ENCODE measurements at places on chromosomes 11 and 22.

GRCh38 chr11:126035718-126036117 lies 26.9 kb downstream of the CDON start:
- no peak for DNase-seq

- no peak for DNase-seq
These were observed 141.6 kb downstream of the APIP start for GRCh38 chr11:34774604-34775003.

GRCh38 chr11:90284171-90284570 lies 61.3 kb upstream of the CHORDC1 start:
- DNase-seq: no peak

GRCh38 chr22:45470871-45471270 lies 31.8 kb upstream of the FBLN1 start:
- no peak for DNase-seq

DNA sequence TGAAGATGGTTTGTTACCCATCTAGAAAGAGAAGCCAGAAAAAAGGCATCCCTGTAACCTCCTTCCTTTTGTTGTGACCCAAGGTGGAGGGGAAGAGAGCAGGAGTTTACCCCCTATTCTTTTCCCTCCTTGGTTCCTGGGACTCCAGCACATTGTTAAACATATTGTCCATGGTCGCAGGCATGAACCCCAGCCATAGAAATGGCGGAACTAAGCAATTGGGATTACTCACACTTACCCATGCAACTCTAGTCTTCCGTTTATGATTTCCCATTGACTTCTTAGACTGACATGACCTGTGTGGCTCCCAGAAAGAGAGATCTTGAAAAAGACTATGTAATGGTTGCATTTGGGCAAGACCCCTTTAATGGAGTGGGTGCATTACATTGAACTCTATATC lies 45.4 kb downstream of the OR4C46 start:
- DNase-seq: no peak

- no peak for DNase-seq
These were observed 261.7 kb downstream of the BUD13 start for GRCh38 chr11:116510886-116511650.

DNA sequence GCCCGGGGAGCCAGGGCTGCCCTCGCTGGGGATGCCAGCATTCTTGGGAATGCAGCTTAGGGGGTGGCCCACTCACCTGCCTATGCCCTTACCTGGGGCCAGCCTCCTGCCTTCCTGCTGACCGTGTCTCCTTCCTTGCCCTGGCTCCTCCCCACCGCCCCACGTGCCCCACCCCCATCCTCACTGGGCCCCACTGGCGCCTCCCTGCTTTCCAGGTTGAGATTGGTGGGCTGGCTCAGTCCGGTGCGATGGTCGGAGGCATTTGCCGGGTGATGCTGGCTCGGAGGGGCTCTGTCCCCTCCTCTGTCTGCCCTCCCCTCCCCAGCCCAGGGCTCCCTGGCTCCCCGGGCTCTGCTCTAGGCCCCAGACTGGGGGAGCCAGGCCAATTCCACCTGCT lies 34.1 kb upstream of the GRAMD4 start:
- no peak for DNase-seq

DNA sequence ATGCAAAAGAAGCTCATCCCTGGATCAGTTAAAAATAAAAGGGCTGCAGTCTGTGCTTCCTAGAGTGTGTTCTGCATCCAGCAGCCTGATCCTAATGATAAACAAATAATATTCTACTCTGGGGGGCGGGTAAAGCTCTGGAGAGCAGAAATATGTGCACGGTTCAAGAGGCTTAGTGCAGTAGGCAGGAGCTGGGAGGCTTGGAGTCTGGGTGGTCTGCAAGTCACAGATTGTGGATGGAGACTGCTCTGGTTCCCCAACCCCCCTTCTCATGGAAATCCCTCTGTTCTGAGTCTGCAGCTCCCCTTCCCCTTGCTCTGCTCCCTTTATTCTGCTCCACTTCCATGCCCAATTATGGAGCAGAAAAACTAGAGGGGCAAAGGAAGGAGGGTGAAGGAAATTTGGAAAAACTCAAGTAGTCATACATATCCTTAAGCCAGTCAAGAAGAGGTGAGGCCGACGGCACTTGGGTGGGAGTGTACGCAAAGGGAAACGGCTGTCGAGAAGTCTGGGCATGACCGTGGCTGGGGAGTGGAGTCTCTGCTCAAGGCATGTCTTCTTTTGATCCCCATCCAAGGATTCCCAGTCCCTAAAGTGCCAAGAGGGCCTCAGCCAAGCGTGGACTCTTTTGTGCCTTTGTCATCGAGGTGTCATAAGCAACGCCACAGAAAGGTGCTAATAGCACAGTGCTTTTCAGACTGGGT lies 16.3 kb upstream of the CLMP start:
- no peak for DNase-seq

DNA sequence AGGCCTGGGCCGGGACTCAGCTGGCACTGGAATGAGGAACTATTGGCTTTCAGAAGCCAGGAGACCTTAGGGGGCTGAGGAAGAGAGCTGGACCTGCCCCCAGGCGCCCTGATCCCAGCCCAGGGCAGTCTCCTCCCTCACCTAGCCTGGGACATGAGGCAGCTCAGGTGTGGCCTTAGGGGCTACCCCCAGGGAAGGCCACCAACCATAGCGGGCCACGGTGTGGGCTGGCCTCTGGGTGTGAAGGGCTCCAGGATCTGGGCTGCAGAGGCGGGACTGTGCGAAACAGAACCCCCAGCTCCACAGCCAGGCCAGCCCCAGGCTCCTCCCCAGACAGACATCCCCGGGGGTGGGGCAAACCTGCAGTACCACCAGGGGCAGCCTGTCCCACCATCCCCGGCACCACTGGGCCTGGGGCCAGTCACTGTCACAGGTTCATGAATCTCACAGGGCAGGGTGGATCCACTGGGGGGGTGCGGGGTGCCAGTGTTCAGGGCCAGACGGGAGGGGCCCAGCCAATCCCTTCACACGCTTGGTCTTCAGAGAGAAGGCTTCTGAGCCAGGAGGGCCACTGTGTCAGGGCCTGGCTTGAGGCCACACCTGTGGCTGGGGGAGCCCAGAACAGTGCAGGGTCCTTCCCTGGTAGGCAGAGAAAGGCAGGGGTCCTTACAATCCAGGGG lies 3.5 kb downstream of the PLXNB2 start:
- DNase-seq: no peak

DNA sequence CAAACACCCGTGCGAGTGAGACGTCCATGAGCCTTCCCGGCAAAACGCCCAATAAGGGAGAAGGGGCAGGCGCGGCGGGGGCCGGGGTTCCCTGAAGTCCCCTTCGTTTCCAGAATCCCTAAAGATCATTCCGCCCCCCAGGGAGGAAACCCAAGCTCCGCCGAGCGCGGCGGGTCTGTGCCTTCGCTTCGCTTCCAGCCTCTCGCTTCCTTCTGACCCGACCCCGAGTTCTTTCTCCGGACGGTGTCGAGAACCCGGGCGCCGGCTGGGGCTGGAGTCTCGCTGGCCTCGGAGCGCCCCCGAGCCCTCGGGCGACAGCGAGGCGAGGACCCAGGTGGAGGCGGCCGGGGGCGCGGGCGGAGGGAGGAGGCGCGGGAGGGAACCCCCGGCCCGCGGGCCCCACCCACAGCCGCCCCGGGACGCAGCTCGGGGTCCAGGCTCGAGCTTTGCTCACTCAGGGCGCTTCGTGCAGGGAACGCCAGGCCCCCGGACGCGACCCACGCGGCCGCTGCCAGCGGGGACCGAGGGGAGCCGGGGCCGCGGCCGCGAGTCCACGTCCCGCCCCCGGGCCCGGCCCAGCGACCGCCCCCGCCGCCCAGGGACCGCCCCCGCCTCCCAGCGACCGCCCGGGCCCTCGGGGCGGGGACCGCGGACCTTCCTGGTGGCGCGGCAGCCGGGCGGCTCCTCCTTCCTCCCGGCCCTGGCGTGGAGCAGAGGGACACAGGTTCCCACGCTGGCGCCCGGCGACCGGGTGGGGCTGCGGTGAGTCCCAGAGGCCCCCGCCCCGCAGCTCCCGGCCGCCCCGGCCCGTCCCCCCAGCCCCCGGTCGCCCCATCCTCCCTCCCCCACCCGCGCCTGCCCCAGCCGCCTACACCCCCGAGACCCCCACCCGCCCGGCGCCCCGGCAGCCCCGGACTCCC lies at the start of gene PGGHG:
Gene PGGHG, plus strand, starts transcription at position 649 of the 920 bp plus-strand sequence. CDS start 691 bp downstream, outside the sequence.
- no peak for DNase-seq

DNA sequence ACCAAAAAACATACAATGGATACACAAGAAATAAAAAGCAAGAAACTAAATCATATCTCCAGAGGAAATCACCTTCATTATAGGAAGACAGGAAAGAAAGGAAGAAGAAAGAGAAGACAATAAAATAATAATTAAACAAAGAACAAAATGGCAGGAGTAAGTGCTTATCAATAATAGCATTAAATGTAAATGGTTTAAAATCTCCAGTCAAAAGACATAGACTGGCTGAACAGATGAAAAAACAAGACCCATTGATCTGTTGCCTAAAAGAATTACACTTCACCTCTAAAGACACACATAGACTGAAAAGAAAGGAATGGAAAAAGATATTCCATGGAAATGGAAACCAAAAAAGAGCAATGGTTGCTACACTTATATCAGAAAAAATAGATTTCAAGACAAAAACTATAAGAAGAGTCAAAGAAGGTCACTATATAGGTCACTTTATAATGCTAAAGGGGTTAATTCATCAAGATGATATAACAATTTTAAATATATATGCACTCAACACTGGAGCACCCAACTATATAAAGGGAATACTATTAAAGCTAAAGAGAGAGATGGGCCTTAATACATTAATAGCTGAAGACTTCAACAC lies 118.4 kb upstream of the SESN3 start:
- no peak for DNase-seq

DNA sequence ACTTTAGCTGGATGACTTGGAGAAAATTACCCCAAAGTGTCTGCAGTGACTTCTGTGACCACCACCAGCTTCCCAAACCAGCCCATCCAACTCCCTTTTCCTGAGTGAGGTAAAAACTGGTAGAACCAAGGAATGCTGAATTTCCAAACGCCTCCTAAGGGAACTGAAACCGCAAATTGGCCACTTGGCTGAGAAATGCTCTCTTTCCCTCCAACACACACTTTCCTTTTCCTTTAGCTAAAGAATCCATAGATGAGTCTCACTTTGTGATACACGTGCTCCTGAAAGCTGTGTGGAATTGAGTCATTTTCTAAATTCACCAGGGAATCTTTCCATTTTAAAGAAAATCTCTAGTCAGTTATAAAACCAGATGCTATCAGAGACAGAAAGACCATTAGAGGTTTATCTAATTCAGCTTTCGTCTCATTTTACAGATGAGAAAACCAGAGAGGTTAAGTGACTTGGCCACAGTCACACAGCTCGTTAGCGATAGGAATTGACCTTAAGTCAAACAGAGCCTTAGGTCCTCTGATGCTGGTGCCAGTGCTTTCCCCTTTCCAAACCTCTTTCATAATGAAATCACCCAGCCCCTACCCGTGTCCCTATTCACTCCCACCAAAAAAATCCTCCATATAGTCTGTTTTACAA lies 137.2 kb downstream of the COMMD9 start:
- DNase-seq: no peak

DNA sequence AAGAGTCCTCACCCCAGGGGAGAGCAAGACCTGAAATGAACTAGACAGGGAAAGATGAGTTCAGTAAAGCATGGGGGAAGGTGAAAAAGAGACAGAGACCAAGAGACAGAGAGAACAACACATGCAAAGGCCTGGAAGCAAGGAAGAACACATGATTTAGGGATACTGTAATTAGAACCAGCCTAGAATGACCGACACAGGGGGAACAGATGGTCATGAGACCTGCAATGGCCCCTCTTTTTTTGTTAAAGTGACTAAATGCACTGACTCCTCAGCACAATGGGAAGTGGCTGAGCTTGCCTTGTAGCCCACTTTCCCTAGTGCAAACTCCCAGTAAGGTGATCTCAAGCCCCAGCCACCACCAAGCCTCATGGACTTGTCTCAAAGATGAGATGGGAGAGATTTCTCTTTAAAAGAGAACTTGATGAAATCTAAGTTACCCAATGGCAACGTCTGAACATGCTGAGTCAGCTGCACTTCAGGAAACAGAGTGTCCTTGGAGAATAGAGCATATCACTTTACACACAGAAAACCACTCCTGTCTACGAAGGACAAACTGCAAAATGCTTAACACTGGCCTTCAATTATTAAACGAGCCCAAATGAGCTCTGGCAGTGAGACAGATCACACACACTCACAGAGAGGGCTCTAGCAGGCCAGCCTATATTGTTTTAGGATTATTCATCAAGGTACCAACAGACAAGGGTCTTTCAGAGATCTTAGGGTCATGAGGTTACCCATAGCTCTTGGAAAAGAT lies 91.0 kb downstream of the SERGEF start:
- no peak for DNase-seq

GRCh38 chr11:128581561-128582272 lies 5.6 kb downstream of the ETS1 start:
- no peak for DNase-seq

- DNase-seq: no peak
These were observed 727.6 kb downstream of the METTL15 start for GRCh38 chr11:28835790-28836189.

- no peak for DNase-seq
These were observed 44.5 kb upstream of the TEAD1 start for GRCh38 chr11:12629601-12630313.

DNA sequence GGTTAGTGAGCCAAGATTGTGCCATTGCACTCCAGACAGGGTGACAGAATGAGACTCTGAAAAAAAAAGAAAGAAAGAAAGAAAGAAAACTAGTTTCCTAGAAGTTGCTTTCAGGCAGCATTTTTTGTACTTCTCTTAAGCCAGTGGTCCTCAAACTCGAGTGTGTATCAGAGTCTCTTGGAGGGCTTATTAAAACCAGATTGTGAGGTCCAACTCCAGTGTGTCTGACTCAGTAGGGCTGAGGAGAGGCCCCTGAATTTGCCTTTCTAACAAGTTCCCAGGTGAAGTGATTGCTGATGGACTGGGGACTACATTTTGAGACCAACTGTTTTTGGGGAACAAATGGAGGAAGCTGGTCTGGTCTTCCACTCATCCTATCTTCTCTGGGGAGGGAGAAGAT lies 57.5 kb upstream of the VSTM5 start:
- DNase-seq: no peak

DNA sequence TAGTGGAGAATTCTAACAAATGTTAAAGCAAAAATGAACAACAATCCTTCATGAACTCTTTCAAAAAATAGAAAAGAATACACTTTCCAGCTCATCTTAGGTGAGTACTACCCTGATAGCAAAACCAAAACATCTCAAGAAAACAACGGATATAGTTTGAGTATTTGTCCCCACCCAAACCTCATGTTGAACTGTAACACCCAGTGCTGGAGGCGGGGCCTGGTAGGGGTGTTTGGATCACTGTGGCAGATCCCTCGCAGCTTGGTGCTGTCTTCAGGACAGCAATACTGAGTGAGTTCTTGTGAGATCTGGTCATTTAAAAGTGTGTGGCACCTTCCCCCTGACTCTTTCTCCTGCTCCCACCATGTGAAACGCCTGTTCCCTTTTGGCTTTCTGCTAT lies 27.0 kb downstream of the NCAPD3 start:
- no peak for DNase-seq

Measured in stimulated activated CD4-positive, alpha-beta T cell treated with anti-CD3 and anti-CD28 coated beads, Interleukin-15, amount 100 ng/mL, for 1 hour (primary cell).